ENCODE measurements at places on chromosomes 5 and 9.

GRCh38 chr9:103364753-103365152 lies 369.6 kb downstream of the CYLC2 start:
- peak; percentile 2 for DNase-seq

DNA sequence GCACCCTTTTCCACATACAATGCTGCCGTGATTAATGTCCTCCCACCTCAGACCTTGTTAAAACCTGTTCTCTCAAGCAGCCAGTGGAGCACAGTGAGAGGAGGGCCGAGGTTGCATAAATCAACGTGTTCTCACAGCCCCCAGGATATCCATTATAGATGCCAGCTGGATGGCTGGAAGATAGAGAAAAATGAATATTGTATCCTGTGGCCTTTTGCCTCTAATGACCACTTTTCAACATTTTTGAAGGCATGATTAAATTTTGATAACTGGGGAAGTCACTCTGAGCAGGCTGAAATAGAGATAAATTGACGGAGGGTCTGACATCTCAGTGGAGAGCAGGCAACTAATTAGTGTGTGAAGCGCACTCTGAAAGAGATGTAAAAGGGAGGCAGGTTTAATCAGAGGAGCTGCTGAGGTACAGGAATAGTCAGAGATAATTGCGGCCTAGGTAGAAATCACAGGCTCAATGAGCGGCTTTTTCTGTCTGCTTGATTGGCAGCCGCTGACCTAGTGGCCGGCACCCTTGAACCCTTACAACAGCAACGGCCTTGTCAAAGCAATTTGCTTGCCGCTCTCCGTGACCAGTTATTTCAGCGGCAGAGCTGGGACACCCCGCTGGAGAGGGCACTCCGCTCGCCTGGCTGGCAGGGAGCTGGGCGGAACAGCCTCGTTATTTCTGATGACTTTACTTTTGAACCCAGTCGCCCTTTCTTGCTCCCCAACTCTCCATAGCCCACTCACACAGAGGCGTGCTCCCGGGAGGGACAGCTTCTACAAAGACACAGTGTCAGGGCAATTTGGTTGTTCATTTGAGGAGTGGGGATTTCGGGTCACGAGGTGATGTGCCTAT lies 560.7 kb downstream of the PSAT1 start:
- no peak for DNase-seq

GRCh38 chr5:170923910-170924620 lies 62.2 kb downstream of the RANBP17 start:
- DNase-seq: no peak

- no peak for DNase-seq
These were observed 12.6 kb downstream of the LMX1B start for GRCh38 chr9:126626127-126626925.

DNA sequence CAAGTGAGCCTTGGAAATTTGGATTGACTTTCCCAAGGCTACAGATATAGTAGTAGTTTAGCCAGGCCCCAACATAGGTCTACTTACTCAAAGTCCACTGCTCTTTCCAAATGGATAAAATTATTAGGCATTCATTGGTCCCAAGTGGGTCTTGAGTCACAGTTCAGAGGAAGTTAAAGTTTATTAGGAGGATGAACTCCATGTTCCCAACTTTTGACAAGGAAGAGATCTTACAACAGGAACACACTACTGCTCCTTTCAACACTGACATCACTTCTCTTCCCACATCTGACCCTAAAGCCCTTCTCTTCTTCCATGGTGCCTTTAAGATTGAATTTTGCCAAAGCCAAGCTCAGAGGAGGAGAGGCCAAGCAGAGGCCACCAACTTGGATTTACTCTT lies 234.5 kb upstream of the TRIM32 start:
- DNase-seq: no peak

DNA sequence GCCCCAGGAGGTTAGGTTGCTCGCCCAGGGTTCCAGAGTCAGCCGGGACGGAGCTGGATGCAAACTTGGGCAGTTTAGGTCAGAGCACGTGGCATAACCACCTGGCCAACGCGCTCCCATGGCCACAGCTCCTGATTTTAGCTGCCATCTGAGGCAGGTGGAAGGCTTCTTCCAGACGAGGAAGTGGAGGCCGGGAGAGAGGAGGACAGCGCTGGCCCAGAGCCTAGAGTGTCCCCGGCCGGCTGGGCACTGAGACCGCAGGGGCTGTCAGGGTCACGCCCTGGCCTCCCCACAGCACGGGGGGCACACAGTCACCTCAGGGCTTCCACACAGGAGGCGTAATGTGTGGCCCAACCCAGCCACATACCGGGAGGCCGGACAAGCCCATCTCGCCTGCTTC lies 16.1 kb upstream of the PHYKPL start:
- no peak for DNase-seq

DNA sequence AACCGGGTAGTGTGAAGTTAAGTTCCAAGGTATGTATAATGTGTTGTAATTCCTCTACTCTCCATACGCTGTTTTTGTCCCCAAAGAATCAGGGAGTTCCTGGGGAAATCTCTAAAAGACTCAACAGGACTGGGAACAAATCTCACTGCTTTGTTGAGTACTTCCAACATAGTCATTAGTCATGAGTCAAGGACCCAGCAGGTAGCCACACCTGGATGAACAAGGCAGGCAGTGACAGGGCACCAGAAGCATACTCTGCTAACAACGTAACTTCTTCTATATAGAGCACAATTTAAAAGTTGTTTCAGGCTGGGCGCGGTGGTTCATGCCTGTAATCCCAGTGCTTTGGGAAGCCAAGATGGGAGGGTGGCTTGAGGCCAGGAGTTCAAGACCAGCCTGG lies 126.8 kb downstream of the SLC1A3 start:
- DNase-seq: no peak

DNA sequence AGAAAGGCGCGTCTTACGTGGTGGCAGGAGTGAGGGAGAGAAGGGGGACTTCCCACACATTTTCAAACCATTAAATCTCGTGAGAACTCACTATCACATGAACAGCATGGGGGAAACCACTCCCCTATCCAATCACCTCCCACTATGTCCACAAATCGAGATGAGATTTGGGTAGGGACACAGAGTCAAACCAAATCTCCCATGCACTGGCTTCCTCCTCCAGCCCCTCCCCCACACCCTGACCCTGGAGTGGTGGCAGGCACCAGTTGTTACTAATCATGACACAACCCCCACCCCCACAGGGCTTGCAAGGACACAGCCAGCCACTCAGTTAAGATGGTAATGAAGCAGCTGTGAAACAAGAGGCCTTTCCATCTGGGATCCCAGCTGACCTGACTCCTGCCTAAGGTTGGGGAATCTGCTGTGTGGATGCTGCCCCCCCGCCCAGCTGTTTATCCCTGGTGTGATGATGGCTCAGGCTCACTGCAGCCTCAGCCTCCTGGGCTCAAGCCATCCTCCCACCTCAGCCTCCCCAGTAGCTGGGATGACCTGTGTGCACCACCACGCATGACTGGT lies 57.1 kb upstream of the FUBP3 start:
- no peak for DNase-seq

DNA sequence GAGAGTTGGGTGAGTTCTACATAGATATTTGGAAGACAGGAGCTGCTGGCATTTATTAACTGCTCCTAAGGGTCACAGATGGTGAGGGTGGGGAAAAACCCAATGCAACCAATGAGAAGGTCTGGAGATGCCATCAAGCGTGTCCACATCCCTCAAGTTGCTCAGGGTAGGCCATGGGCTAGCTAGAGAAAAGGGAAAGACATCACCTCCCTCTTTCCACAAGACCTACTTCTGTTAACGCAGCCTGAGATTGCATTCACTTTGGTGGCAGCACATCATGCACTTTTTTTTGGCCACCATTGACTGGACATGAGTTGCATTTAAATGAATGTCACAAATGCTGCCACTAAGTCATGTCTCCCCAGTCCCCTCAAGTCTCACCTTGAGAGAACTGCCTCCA lies 71.4 kb downstream of the ARHGEF37 start:
- no peak for DNase-seq

- no peak for DNase-seq
These were observed 29.8 kb downstream of the FUBP3 start for GRCh38 chr9:130609163-130609562.

- no peak for DNase-seq
These were observed 24.2 kb upstream of the NREP start for GRCh38 chr5:111781200-111781599.

DNA sequence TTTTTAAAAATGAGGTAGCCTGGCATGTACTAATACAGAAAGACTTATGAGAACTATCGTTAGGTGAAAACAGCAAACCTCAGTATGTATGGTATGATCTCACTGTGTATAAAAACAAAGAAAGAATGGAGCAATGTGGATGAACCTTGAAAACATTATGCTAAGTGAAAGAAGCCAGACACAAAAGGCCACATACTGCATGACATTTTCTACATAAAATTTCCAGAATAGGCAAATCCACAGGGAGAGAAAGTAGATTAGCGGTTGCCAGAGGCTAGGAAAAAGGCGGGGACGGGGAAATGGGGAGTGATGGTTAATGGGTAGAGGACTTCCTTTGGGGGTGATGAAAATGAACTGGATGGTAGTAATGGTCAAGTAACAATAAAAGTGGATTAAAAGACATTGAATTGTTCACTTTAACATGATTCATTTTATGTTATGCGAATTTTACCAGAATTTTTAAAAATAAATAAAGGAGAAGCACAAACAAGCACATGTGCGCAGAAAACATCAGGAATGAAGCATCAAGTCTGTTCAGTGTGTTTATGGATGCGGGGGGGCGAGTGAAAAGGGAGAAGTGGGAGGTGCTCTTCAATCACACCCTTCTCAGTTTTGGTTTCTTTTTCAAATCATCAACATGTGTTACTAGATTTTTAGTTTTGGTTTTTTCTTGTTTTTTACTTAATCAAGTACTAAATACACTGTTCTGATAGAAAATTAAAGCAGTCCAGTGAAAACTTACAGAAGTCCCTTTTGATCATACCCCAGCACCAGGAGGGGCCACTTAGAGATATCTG lies 16.3 kb downstream of the ROR2 start:
- DNase-seq: no peak

GRCh38 chr5:151267491-151268260 lies 14.7 kb downstream of the GM2A start:
- DNase-seq: no peak

DNA sequence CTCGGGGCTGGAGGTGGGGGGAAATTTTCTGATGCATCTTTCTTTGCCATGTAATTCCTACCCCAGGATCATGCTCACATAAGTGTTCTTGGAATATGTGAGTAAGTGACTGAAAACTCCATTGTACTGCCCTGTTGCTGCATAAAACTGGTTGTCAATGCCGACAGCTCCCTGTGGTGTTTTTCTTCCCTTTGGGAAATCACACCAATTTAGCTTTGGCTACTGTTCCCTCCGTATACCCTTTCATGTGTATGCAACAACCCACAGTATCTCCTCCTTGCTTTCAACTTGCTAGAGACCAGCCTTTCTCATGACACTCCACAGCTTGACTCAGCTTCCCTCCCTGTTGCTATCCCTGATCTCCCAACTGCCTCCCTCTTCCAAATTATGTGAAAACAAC lies 240.6 kb downstream of the TRIM32 start:
- no peak for DNase-seq

- no peak for DNase-seq
These were observed 558.3 kb downstream of the DTWD2 start for GRCh38 chr5:118430076-118430475.

- DNase-seq: peak; percentile 61
These were observed 96.4 kb upstream of the SPRY4 start for GRCh38 chr5:142421228-142421617.

- no peak for DNase-seq
These were observed 145.9 kb downstream of the CPLANE1 start for GRCh38 chr5:37103302-37103701.

GRCh38 chr5:154331924-154332323 lies 113.9 kb upstream of the SAP30L start:
- DNase-seq: no peak

DNA sequence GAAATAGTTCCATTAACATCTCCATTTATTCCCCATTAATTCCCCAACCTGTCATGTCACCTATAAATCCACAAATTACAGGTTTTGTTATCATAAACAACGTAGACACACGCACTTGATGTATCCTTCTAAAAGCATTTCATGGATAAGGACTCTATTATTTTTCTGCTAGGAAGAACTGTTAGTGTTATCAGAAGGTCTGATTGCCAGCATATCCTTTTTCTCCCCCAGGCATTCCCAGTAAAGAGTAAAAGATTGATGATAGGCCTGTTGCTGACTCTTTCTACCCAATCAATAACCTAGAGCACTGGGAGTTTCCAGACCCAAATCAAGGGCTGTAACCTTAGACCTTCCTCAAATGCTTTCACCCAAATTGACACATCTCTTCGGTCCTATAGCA lies 60.8 kb downstream of the RFK start:
- DNase-seq: no peak

- DNase-seq: no peak
These were observed 55.1 kb downstream of the HMGCS1 start for GRCh38 chr5:43258116-43258515.

DNA sequence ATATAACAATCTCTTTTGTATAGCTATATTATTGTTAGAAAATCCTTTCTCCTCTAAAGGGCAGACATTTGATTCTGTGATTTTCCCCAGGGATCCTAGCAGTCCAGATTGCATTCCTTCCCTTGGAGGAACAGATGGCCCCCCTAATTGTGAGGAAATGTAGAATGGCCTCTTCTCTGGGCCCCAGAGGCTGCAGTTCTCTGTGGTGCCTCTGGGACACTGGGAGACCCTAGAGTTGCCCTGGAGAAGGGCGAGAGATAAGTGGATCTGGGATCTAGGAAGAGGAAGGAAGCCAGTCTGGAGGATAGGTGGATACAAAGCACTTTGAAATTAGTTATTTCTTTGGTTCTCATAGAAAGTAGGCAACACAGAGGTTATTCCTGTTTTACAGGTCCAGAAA lies 1.9 kb upstream of the HINT2 start:
- DNase-seq: no peak

DNA sequence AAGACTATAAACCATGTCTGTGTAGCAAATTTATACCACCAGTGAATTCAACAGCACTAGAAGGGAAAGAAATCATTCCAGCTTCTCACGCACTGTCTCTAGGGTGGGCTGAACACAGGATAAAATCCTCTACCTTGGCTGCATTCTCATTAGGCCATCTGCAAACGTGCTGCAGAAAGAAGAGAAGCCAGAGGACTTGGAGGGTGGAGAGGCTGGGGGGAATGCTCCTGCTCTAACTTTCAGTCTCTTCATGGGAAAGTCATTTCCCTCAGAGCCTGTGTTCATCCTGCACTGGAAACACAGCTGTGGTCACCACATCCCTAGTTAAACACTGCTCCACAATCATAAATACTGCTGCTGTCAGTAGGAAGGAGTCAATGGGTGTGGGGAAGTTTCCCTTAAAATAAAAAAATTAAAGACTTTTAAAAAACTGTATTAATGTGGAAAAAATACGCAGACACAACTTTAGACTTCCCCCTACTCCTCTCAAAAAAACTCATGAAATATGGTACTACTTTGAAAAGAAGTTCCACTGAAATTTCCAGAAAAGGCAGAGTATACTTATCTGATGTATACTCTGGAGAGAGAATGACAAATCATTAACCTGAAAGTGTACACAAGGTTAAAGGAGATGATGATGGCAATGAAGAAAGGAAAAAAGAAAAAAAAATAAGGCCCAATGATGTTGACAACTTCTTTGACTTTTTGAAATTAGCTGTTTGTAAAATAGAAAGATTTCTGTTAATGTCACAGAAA lies 46.8 kb downstream of the LHFPL2 start:
- no peak for DNase-seq

Measured in T47D (cell line).